ENCODE measurements at places on chromosomes 13 and 19.

- no peak for DNase-seq
Observed at GRCh38 chr13:50950849-50951248, 41.3 kb downstream of the RNASEH2B start.

DNA sequence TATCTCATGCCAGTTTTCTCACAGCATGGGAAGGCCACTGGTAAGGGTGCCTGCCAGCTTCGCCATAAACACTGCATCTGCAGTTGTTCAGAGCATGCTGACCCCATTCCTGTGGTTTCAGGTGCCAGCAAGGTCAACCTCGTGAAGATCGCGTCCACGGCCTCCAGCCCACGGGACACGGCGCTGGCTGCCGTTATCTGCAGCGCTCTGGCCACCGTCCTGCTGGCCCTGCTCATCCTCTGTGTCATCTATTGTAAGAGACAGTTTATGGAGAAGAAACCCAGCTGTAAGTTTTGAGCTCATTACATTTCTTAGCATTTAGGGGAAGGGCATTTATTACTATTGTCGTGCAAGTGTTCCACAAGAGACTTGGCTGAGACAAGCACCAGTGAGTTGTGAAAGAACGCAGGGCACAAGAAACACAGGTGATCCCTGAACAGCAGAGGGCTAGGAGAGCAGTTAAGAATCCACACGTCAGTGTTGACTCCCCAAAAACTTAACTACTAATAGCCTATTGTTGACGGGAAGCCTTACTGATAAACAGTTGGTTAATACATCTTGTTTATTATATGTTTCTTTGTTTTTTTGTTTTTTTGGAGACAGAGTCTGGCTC lies 88.8 kb downstream of the TNFRSF19 start:
- DNase-seq, result no peak

- no peak for DNase-seq
Observed at GRCh38 chr19:3129112-3129511, 6.7 kb upstream of the GNA15 start.

GRCh38 chr13:29589234-29589633 lies 6.3 kb downstream of the SLC7A1 start:
- no peak for DNase-seq

GRCh38 chr19:22533761-22534160 lies 100.4 kb upstream of the ZNF492 start:
- no peak for DNase-seq

GRCh38 chr19:17686592-17687024 lies 1.5 kb downstream of the UNC13A start:
- DNase-seq, result no peak

GRCh38 chr19:18340190-18340989 lies at the start of gene PGPEP1:
PGPEP1 (plus strand) TSS chr19:18340598; CDS start chr19:18340682, 84 bp downstream.
- DNase-seq, result no peak

- no peak for DNase-seq
Observed at GRCh38 chr19:17866964-17867486, 4.7 kb upstream of the SLC5A5 start.

GRCh38 chr13:68047889-68048288 lies 817.8 kb upstream of the PCDH9 start:
- no peak for DNase-seq

- DNase-seq, result no peak
Observed at GRCh38 chr13:60869225-60869624, 472.2 kb downstream of the TDRD3 start.

DNA sequence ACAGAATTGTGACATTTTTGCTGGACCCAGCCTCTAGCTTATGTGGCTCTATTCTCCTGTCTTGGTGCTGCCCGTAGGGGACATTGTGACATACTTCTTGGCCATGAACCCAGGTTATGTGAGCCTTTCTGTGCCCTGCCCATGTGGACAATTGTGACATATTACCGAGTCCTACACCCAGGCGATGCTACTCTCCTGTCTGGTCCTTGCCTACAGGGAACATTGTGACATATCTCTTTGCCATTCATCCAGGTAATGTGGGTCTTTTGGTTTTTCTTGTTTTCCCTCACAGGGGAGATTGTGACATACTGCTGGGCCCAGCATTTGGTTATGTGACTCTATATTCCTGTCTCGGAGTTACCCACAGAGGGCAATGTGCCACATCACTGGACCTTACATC lies 71.5 kb upstream of the ZNF43 start:
- no peak for DNase-seq

- DNase-seq, result peak; percentile 51
Observed at GRCh38 chr13:47215736-47216135, 318.9 kb upstream of the HTR2A start.

GRCh38 chr13:77865622-77866021 lies 53.0 kb downstream of the EDNRB start:
- DNase-seq, result no peak

DNA sequence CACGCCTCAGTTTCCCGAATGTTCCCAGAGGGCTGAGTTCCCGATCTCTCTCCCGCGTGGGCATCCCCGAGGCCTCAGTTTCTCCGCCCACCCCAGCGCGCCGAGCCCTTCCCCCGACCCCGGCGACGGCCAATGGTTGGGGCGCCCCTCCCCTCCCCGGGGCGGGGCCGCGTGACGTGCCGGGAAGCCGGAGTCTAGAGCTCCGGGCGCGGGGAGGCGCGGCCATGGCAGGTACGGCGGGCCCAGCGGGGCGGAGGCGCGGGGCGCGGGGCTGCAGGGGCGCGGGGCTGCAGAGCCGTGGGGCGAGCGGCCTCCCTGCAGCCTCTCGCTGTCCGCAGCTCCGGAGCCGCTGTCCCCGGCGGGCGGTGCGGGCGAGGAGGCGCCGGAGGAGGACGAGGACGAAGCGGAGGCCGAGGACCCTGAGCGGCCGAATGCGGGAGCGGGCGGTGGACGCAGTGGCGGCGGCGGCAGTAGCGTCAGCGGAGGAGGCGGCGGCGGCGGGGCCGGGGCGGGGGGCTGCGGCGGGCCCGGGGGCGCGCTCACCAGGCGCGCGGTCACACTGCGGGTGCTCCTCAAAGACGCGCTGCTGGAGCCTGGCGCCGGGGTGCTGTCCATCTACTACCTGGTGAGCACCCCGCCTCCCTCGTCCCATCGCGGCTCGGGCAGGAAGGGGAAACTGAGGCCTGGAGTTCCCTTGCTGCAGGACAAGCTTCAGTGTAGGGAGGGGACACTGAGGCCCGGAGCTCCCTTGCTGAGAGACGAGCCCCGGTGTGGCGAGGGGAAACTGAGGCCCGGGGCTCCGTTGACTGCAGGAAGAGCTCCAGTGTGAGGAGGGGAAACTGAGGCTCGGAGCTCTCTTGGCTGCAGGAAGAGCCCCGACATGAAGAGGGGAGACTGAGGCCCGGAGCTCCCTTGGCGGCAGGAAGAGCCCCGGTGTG lies at the start of gene MPND:
TSS of gene MPND (plus strand) at position 193 of the 938 bp plus-strand sequence. CDS start at position 225, 32 bp downstream.
- DNase-seq, result no peak

- DNase-seq, result no peak
Observed at GRCh38 chr13:74135326-74136083, 1.3 kb upstream of the KLF12 start.

GRCh38 chr19:16572332-16573211 lies at the start of gene SLC35E1:
SLC35E1 (minus strand) TSS chr19:16572415; CDS start chr19:16572364, 51 bp downstream.
- DNase-seq, result peak; percentile 69

DNA sequence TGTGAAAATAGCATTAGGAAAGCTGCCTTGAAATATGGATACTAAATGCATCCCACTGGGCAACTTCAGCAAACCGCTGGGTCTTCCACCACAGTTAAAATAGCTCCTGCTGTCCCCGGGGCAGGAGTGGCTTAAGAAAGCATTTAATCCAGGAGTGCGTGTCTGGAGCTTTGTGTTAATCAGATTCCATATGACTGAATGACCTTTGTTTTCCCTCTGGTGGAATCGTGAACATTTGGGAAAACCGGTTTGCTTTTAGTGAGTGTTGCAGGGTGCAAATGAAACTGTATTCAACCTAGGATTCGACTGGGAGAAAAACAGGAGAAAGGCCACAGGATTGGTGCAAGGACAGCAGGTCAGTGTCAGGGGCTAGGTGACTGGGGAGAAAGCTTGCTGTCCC lies 237.6 kb upstream of the MAB21L1 start:
- DNase-seq, result no peak

All from AG04449 (cell line).